ENCODE measurements at places on chromosomes 1 and 21.

GRCh38 chr1:217462159-217462558 is 168.7 kb downstream of the GPATCH2 start:
- DNase-seq, result no peak

DNA sequence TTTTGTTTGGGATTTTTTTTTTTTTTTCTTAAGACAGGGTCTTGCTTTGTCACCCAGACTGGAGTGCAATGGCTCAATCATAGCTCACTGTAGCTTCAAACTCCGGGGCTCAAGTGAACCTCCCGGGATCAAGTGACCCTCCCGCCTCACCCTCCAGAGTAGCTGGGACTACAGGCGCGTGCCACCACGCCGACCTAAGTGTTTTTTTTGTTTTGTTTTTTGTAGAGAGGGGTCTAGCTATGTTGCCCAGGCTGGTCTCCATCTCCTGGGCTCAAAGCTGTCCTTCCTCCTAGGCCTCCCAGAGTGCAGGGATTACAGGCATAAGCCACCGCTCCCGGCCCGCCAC is 776 bp downstream of the HLCS start:
- no peak for DNase-seq

GRCh38 chr21:43328958-43329691 is 97.8 kb downstream of the SIK1 start:
- DNase-seq, result no peak

GRCh38 chr1:9438431-9439073 is 100.7 kb upstream of the SLC25A33 start:
- no peak for DNase-seq

DNA sequence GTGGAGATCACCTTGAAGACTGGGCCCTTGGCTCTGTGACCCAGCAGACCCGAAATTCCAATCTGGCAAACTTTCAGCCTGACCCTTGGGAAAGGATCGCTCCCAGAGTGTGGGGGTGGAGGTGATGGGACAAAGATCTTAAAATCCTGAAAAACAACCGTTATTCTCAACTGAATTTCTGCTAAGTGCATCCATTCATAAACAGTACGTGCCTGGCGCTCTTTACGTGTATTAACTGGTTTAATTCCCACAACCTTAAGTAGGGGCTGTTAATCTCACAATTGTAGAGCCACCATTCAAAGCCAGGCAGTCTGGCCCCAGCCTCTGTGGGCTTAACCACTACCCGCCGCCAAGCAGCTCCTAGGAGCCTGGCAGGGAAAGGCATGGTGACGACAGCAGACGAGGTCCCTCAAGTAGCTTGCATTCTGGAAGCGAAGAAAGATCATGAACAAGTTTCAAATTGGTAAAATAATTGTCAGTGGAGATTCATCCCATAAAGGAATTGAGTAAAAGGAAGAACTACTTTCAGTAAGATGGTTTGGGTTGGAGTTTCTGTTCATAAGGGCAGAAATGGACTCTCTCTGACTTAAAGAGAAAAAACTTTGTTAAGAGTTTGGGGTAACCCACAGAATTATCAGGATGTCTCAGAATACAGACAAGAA is 11.4 kb upstream of the RGS16 start:
- DNase-seq, result no peak

DNA sequence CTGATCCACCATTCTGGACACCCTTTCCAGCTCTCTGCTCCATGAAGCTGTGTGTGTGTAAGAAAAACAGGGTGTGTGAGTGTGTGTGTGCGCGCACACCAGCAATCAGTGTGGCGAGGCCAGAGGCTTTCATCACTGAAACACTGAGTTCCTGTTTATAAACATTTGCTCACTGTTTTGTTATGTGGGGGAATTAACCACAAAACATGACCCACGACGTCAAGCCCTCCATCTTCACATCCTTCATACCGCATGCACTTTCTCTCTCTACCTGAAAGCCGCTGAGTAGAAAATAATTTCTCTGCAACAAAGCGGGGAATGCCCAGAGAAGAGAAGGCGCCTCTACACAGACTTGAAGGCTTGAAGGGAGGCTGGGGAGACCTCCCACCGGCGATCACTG is 148.9 kb upstream of the IRF2BP2 start:
- DNase-seq, result no peak

DNA sequence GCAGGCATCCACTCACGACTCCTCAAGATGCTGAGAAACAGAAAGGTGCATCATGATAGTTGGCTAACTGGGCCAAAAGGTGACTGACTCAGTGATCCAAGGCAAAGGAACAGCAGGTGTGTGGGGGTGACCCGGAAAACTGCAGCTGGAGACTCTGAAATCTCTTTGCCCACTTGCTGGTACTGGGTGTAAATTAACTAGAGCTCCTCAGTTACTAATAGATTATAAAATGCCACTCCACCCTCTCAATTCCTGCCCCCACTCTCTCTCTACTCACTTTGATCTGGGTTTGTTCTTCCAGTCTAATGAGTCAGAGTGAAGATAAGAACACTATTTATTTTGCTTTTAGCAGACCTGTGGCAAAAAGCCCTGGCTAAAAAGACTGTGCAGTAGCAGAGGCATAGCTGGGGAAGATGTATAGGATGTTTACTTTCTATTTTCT is 7.2 kb upstream of the PIGC start:
- DNase-seq, result no peak

GRCh38 chr1:219564109-219564508 is 48.8 kb downstream of the ZC3H11B start:
- DNase-seq, result no peak

DNA sequence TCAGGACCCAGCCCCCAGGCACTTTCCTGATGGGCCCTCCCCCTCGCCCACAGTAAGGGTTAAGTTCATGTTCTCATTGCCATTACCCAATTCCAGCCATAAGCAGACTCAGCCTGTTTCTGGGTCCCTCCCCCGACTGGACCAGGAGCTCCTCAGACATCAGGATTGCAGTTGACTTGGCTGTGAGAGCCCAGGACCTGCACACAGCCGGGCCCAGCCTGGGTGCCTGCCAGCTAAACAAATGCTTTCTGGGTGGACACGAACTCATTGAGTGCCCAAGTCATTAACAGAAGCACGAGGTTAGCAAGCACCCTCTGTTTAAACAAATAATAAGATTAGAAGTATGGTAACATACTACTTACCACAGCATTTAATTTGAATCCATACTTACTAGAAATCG is 147.9 kb upstream of the POU3F1 start:
- no peak for DNase-seq

DNA sequence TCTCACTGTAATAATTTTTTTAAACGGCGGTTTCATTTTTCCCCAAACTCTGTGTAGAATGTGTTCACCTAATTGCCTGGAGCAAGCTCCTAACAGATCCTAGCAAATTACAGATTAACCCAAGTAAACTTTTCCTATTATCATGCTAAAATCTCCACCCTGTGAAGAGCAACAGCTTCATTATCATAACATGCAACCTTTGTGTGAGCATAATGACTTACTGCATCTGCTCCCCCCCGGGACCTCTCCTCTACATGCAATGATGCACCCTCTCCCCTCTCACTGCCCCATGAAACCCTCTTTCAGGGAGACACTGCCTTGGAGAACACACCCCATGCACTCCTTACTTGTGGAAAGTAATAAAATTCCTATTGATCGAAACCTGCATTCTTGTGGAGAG is 717.0 kb upstream of the TMPRSS15 start:
- no peak for DNase-seq

GRCh38 chr1:183273300-183273699 is 87.2 kb downstream of the LAMC2 start:
- no peak for DNase-seq

GRCh38 chr1:48530727-48531351 is 58.8 kb upstream of the SPATA6 start:
- DNase-seq, result no peak

- no peak for DNase-seq
Measured at GRCh38 chr1:9062846-9063245, 6.6 kb downstream of the SLC2A5 start.

DNA sequence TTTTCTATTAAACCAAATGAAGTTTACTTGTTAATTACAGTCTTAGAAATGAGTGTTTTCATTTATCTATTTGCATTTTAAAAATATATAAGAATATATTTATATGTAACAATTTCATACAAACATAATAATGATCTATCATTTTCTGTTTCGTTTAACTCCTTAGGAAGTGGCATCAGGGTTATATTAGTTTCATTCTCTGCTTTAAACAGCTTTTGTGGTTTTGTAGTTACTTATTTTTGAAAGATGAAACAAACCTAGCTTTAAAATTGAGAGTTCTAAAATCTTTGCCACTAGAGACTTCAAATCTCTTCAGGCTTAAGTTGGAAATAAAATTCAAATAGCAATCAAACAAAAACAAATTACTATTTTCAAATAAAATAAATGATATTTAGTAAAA is 2110.6 kb downstream of the MRPL39 start:
- DNase-seq, result no peak

GRCh38 chr1:44237721-44238457 is 24.6 kb downstream of the DMAP1 start:
- peak; percentile 8 for DNase-seq

DNA sequence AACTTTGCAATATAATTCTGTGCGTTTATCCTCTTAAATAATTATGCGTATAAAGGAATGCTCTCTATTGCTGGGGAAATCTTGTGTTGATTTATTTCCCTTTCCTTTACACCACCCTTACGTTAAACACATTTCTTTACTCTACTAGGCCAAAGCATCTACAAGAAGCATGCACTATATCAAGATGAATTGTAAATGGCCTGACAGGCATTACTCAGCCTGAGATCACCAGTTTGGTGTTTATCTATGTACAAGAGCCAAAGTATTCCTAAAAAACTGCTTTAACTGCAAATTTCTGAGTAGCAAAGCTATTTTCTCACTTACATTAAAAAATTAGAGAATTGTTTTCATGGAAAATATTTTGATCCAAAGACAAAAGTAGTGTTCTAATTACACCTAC is 114.8 kb downstream of the TYW3 start:
- no peak for DNase-seq

DNA sequence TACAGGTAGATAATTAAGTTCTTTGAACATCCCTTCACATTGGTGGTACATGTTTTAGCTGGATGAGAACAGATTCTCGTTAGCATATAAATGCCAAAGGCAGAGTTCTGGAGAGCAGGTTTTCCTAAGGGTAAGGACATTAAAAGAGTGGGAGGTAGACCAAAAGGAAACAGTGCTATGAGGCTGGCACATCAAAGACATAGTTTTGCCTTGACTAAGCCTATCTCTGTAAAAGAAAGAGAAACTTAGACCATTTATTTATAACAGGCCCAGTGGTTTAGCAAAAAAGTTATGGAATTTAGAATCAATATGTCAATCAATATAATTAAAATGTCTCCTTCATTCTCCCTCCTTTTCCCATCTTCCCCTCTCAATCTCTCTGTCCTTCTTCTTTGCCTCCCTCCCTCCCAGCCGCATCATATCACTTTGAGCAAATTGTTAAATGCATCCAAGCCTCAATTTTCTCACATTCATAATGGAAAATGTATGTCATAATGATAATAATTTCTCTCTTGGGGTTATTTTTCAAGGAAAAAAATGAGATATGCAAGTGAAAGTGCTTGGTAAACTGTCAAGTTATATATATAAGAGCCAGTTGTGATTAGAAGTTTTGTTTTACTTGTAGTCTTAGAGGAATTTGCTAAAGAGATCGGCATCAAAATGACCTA is 209.9 kb upstream of the SGIP1 start:
- no peak for DNase-seq

- no peak for DNase-seq
Measured at GRCh38 chr1:24903955-24904730, 25.9 kb downstream of the RUNX3 start.

GRCh38 chr1:5650283-5651026 is 341.8 kb downstream of the NPHP4 start:
- no peak for DNase-seq

- no peak for DNase-seq
Measured at GRCh38 chr1:78176448-78176847, 130.7 kb downstream of the GIPC2 start.

- DNase-seq, result no peak
Measured at GRCh38 chr1:7104339-7104738, 319.1 kb downstream of the CAMTA1 start.

- DNase-seq, result peak; percentile 44
Measured at GRCh38 chr1:33099290-33100118, 18.6 kb downstream of the AZIN2 start.

DNA sequence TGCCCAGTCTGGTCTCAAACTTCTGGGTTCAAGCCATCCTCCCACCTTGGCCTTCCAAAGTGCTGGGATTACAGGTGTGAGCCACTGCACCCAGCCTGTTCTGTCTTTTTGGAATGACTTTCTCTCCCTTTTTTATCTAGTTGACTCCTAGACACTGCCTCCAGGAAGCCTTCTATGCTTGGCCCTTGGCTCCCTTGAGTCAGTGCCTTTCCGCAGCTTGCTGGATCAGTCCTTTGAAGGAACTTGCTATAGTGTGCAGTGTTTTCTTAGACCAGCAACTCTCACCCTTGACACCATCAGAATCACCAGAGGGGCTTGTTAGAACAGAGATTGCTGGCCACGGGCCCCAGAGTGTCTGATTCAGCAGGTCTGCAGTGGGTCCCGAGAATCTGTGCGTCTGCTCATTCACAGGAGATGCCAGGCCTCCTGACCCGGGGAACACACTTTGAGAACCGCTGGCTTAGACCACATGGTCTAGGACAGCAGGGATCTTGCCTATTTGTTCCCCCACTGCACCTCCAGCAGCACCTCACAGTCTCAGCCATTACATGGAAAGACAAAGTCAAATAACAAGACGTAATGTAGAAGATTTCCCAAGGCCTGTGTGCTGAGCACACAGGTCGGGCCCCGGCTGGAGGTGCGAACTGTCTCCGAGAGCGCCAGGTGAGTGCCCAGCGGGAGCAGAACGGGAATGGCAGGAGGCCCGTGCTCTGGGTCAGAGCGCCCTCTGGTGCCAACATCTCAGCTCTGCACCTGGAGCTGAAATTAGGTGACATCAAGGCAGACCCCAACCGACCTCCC is 27.4 kb upstream of the CTPS1 start:
- peak; percentile 52 for DNase-seq

- DNase-seq, result no peak
Measured at GRCh38 chr1:204345438-204345841, 14.3 kb downstream of the PLEKHA6 start.

DNA sequence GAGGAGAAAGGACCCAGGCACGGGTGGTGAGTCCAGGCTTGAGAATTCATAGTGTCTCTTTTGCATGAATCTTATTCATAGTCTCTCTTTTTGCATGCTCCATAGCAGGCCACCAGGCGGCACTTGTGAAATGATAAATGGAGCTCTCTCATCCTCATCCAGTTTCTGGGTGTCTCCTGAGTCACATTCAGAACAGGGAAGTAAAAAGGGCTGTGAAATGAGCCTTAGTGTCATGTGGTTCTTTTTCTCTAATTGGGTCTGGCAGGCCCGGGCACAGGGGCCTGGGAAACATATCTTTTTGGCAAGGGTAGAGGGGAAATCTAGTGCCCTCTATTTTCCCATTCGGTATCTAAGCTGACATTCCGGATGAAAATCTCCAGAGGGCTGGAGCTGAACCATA is 19.1 kb upstream of the NCF2 start:
- no peak for DNase-seq

DNA sequence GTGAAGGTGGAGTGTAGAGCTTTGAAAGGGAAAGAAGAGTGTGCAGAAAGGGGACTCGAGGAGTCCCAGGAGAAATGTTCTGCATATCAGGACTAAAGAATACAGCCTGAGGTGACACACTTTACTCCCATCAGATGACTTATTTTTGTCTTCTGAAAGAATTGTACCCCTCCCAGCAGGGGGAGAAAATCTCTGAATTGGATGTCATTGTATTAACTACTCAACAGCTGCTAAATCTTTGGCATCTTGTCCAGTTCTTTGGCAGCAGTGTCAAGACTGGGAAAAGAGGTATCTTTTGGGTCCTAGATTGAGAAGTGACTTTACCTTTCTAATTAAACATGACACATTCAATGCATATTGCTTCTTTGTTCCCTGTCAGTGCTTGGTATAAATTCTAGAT is 18.9 kb downstream of the UBE4B start:
- DNase-seq, result no peak

Data from activated T-cell treated with anti-CD3 and anti-CD28 coated beads for 1 hour (primary cell).